ENCODE measurements at places on chromosomes 5 and 9.

DNA sequence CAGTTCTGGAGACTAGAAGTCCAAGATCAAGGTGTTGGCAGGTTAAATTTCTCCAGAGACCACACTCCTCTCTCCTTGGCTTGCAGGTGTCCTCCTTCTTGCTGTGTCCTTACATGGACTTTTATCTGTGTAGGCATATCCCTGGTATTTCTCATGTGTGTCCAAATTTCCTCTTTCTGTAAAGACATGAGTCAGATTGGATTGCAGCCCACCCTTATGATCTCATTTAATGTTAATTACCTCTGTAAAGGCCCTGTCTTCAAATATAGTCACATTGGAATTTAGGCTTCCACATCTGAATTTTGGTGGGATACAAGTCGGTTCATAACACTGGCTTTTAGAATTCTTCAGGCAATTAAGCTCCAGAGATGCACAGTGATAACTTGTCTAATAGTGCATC, 322.2 kb upstream of the GRIA1 start:
- DNase-seq: no peak

- no peak for DNase-seq
These were observed 1.0 kb upstream of the TSLP start for GRCh38 chr5:111070272-111071134.

- no peak for DNase-seq
These were observed 10.1 kb upstream of the TMOD1 start for GRCh38 chr9:97491216-97491999.

DNA sequence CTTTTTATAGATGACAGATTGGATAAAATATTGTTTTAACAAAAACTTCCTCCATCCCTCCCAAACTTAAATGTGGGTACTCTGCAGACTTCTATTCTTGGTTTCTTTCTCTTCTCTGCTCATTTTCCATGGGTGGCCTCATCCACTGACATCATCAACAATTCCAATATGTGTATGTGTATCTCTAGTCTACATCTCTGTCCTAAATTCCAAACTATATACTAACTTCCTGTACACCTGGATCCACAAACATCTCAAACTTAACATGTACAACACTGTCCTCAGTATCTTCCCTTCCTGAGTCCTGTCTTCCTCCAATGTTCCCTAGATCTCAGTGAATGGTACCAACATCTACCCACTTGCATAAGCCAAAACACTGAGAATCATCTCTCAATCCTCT, 28.5 kb upstream of the CDK5RAP2 start:
- DNase-seq: no peak

DNA sequence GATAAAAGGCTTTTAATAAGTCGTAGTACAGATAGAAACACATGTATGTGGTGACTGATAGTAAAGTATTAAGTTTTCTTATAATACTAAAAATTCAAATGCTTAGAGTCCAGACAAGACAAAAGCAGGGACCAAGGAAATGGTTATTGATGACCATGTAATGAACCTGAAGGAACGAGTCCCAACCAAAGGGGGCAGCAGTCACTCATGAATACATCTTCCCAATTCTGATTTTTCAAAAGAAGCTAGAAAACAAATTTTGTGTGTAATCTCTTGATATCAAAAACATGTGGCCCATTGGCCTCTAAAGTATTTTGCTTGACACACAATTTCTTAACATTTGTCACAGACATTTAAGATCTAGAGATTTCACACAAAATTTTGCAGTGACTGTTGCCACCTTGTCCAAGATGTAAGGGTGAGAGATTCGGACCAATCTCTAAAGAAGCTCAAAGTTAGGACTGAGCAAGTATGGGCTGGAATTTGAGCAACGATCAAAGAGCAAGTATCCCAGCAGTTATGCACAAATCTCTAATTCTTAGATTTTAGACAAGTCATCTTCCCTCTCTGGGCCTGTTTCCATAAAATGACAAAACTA, 66.8 kb downstream of the ARL15 start:
- DNase-seq: peak; percentile 42

- DNase-seq: peak; percentile 85
These were observed 4.0 kb upstream of the TRAF2 start for GRCh38 chr9:136882109-136882946.

- no peak for DNase-seq
These were observed 94.2 kb upstream of the S1PR3 start for GRCh38 chr9:88897081-88897480.

GRCh38 chr5:31758803-31759425, 120.0 kb downstream of the PDZD2 start:
- DNase-seq: no peak

- no peak for DNase-seq
These were observed 78.5 kb downstream of the C9orf152 start for GRCh38 chr9:110129425-110129824.

DNA sequence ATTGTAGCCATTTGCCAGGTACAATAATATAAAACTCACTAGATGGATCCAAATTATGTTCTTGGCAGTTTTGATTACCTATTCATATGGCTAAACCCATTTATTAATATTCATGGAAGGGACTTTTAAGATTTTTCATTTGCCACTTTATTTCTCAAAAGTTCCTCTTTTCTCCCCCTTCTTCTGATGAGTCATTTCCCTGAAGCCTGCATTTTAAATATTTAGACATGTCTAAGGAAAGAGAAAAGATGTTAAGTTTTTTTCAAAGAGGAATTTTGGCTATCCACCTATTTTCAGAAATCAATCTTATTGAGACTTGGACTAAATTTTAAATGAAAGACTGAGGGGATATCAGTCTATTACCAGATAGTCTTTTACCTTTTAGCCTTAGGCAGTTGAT, 1189.4 kb downstream of the EFNA5 start:
- no peak for DNase-seq

DNA sequence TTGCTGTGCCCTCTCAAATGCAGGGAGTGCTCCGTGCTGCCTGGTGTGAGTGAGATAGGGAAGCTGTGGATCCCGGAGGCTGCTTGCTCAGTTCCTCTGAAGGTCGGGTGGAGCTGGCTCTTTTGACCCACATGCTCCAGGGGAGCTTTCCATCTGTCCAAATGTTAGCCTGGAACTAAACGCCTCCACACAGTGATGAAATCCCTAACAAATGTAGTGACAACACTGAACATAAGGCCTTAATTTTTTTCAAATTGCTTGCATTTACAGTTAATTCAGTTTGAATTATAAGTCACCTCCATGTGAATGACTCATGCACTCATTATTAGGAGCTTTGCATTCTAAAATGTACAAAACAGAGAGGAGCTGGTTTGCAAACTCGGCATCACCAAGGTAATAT, 27.0 kb downstream of the PRDM6 start:
- DNase-seq: no peak

DNA sequence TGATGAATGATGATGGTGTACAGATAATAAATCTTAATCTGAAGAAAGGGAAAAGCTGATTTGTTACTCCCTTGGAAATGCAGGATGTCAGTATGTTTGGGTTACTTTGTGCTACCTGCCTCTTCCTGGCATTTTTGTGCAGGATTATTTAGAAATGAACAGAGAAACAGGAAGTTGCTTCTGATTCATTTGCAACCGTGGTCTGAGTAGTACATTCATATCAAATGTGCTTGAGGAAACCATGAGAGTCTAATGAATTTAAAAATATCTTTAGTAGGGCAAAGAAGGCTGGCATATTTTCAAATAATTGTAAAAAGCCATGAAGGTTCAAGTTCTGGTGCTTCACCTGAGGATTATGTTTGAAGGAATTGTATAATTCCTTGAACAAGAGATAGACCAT, 391.6 kb downstream of the TMEM161B start:
- no peak for DNase-seq

DNA sequence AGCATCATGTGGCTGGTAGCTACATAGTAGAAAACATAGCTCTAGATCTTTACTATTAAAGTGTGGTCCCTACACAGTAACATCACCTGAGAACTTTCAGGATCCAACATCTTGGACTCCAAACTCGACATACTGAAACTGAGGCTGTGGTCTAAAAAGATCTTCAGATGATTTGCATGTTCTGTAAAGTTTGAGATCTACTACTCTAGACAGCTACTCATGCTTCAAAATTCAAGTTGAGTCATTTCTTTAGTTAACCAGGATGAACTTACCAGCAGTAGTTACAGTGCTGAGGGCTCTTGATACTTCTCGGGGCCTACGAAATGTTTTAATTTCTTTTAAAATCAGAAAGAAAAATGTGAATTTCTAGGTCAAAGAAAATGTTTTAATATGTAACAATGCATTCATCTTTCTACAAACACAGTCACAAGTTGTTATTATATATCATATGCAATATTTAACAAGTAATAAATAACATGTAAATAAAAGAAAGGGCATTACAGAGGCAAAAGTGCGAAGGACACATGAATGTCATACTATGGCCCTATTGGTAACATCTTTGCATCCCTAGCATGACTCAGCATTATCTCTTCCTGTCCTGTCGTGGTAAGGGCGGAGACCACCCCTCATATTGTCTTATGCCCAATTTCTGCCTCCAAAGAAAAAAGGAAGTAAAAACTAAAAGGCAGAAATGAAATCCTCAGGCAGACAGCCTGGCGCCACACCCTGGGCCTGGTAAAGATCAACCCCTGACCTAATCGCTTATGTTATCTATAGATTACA, 563.9 kb upstream of the TLE4 start:
- DNase-seq: no peak

GRCh38 chr9:136855461-136856078, 3.4 kb downstream of the MAMDC4 start:
- DNase-seq: no peak

DNA sequence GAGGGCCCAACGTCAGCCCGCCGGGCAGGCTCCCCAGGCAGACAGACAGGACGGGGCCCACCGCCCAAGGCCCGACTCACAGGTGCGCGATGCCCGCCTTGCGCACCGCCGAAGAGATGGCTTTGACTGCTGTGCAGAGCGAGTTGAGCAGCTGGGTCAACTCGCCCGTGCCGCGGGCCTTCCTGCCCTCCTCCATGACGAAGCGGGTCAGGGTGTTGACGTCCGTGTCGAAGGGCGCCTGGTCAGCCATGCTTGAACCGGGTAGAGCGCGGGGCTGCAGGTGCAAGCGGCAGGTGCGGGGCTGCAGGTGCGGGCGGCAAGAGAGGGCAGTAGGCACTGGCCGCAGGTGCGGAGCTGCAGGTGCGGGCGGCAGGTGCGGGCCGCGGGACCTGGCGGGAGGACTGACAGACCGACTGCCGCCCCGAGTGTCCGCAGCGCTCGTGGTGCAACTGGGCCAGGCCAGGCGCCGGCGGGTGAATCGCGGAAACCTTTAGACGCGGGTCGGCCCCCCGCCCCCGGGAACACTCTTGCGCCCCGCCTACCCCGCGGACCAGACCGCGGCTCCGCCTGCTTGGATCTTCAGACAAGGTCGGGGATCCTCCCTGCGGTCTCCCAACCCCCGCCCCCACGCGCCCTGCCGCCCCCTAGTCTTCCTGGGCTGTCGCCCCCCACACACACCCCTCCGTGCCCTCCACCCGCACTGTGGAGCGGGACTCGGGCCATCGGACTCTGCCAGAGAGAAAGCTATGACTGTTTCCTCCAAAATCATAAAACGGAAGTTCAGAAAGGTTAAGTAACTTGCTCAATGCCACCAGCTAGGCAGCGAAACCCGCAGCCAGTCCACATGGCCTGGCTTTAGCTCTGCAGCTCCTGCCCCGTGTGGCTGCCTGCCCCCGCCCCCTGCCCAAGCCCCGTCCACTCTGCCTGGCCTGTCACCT, at the start of gene FBP1:
TSS of gene FBP1 (minus strand) at position 458 of the 938 bp plus-strand sequence. CDS start at position 250, 208 bp downstream.
- DNase-seq: peak; percentile 69

DNA sequence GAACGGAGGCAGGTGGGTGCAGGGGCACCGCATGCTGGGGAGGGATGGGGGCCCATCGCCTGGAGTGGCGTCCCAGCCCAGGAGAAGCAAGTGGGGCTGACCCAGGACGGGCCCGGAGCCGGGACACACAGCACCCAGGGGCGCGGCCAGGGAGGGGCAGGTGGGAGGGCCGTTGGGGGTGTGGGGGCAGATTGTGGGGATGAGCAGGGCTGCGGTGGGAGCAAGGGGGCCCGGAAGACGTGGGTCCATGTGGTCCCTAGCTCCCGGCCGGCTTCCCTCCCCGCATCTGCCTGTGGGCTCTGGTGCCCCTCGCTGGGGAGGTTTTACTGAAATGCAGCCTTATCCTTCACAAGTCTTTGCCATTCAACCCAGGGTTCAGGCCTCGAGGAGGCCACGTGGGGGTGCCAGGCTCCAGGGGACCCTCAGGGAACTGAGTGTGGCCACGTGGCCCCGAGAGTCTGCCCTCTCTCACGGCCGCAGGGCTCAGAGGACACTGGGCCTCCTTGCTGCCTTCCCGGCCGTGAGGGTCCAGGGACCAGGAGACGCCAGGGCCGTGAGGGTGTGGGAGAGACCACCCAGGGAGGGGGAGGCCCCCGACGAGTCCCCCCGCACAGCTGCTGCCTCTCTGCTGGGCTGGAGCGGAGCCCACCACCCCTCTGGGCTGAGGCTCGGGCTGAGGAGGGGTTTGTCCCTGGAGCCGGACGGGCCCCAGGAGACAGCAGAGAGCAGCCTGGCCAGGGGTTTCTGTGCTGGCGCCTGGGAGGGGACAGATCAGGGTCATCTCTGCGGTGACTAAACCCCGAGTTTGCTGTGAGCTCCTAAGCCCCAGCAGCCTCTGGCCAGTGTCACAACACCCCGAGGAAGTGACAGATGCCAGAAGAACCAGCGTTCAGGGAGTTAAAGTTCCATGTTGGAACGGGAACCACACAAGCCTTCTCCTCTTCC, 35.2 kb downstream of the SLC9A3 start:
- DNase-seq: no peak

GRCh38 chr5:1400211-1400855, 44.9 kb downstream of the SLC6A3 start:
- no peak for DNase-seq

DNA sequence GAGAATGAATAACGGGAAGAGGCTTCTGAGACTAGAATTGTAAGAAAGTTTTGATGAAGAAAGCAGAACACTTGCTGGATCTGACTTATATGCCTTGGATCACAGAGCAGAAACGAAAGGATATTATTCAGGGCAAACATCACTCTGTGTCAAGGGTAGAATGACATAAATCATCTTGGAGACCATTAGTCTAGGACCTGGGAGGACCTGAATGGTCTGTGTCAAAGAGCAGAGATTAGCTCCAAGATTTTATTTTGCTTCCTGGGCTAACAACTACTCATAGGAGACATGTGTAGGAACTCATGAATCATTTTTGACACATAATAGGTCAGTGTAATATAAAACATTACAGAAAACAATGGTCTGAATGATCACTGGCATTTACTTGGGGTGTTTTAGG, 417.9 kb downstream of the SLCO4C1 start:
- no peak for DNase-seq

- DNase-seq: no peak
These were observed 3.5 kb downstream of the MSANTD3 start for GRCh38 chr9:100430286-100430940.

- DNase-seq: no peak
These were observed 121.5 kb downstream of the MVB12B start for GRCh38 chr9:126448136-126448535.
